CD8-positive, alpha-beta memory T cell (primary cell): ENCODE measurements at places on chromosomes 3 and 15.

DNA sequence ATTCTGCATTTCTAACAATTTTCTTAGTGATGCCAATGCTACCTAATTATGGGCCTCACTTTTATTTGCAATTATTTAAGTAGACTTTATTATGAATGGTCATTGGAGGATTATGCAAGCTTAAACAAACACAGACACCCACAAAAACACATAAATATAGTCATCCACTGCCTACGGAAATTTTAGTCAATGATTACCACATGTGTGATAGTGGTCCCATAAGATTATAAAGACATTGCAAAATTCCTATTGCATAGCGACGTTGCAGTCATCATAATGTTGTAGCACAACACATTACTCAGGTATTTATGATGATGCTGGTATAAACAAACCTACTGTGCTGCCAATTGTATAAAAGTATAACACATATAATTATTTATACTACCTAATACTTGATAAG lies 247.8 kb upstream of the ALCAM start:
- no peak for DNase-seq

- no peak for DNase-seq
Measured at GRCh38 chr15:63156086-63156710, 1.1 kb downstream of the RPS27L start.

DNA sequence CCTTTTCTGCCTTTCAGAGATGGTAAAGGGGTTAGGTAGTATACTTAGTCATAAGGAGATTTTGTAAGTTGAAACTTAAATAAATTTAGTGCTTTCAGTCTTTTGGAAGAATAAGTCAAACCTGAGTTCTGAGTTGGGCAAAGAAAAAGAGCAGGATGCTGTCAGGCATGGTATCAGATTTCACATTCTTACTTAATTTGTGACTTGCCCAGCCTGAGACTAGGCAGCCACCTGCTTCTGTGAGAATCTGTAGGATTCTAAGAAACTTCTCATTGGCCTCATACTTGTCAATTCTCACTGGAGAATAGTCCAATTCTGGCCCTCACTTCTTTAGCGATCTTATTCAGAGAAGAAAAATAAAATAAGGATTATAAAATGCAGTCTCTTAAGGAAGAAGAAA lies 577.5 kb downstream of the DIPK2A start:
- DNase-seq: no peak

- DNase-seq: no peak
Measured at GRCh38 chr3:24199775-24200247, 254.7 kb downstream of the NR1D2 start.
